ENCODE measurements at places on chromosomes 7 and 10.
A peak's percentile ranks its signal among the peaks of the same experiment; 100 is the strongest.

GRCh38 chr10:114026189-114027040 is 17.3 kb upstream of the ADRB1 start:
- DNase-seq: peak; percentile 57

DNA sequence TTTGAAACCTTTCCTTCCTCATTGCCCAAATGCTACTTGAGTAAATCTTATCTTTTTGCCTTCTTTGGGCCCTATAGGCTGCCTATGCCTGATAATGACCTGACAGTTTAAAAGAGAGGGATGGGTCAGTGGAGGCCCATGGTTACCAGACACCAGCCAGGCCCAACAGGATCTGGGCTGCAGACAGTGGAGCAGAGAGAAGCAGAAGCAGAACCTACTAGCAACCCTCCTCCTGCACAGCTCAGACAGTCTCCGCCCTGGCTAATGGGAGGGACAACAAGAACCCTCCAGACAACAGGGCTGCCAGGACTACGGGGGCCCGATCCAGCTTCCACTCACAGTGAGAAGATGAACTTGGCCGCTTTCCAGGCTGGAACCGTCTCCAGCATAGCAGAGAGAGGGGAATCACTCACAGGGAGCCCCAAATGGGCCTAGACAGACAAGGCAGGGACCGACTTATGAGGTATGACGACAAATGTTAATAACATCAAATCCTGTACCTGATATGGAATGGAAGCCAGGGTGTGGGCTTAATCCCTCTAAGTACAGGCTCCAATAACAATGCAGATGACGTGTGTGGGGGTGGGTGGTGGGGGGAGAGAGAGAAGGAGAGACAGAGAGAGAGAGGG is 31.7 kb upstream of the DGKI start:
- no peak for DNase-seq

DNA sequence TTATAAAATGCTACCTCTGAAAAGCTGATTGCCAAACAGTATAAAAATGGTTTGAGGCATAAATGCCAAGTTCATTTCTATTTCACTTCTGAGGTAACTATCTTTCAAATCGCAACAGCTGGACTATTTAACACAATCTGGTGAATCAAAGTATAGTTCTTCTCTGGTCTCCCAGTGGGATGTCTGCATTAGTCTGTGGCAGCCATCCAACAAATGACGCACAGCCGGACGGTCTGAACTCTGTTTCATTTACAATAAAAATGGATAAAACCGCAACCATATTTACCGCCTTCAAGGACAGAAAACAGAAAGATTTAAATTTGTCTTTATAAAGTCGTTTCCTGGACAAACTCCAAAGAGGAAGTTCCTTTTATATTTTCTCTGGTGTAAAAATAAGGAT is 41.9 kb downstream of the ENO4 start:
- peak; percentile 58 for DNase-seq

GRCh38 chr7:664997-665735 is 61.3 kb upstream of the DNAAF5 start:
- no peak for DNase-seq

DNA sequence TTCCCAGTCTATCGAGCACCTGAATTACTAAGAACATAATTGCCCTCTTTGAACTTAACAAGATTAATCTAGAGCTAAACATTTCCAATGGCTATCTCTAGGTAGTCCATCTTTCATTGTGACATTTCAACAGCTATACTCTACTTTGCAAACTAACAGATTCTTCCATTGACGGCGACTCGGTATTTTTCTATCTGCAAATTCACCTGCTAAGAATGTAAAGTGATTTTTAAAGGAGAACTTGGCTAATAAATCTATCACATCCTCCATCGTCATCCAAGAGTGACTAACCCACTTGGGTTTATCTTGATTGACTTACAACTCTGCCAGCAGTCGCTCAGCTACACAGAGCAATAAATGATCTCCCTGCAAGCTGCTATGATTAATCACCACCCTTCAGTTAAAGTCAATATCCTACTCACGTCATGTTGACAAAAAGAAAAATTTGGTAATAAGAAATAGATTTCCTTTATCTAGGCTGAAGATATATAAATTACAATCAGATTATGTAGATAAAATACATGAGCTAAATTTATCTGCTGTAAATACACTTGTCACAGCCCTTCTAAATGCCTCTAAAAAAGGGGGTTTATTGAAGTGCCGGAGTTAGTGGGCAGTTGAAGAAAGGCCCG is 99.5 kb downstream of the SFMBT2 start:
- no peak for DNase-seq

GRCh38 chr10:6431186-6431585 is 148.9 kb downstream of the PRKCQ start:
- no peak for DNase-seq

GRCh38 chr10:14008740-14009080 is 322.0 kb downstream of the FRMD4A start:
- DNase-seq: no peak

GRCh38 chr7:33195264-33195663 is 65.9 kb downstream of the BBS9 start:
- DNase-seq: peak; percentile 5

DNA sequence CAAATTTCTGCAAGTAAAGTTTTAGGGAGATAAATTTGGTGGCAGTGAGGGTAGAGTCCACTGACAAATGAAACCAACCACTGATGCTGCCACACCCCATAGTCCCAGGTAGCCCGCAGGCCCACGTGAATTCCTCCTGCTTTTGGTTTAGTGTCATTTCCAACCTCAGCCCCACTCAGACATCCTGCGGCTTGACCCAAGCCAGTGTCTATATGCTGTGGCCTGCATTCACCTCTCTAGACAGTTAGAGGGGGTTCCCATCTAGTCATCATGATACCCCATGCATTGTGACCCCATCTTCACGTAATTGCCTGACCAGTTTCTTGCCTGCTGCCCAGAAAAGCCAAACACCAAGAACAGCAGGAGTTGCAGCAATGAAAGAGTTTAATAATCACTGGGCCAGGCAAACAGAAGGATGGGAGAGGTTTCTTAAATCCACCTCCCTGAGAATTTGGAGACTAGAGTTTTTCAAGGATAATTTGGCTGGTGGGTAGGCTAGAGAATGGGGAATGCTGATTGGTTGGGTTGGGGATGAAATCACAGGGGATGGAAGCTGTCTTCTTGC is 332.0 kb upstream of the GALNT17 start:
- DNase-seq: no peak

- DNase-seq: no peak
Observed at GRCh38 chr10:4590807-4591206, 235.2 kb upstream of the AKR1E2 start.

GRCh38 chr10:105769248-105770184 is 1128.4 kb downstream of the SORCS3 start:
- DNase-seq: no peak

- no peak for DNase-seq
Observed at GRCh38 chr10:44895280-44895679, 15.9 kb upstream of the TMEM72 start.

DNA sequence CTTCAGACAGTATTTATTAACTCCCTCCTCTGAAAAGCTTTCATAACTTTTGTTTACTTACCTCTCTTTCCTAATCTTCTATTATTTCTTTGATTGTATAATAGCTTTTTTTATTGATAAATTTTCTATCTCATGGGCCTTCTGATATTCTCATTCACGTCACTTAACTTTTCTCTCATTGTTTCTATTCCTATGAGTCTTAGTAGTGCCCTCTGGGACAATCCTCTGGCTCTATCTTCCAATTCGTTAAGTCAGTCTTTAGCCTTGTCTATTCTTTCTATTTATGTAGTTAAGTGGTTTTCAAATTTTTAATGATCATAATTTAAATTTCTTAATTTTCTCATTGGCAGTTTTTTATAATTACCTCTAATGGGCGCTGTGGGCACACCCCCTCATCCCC is 6.4 kb upstream of the ELMO1 start:
- DNase-seq: no peak

DNA sequence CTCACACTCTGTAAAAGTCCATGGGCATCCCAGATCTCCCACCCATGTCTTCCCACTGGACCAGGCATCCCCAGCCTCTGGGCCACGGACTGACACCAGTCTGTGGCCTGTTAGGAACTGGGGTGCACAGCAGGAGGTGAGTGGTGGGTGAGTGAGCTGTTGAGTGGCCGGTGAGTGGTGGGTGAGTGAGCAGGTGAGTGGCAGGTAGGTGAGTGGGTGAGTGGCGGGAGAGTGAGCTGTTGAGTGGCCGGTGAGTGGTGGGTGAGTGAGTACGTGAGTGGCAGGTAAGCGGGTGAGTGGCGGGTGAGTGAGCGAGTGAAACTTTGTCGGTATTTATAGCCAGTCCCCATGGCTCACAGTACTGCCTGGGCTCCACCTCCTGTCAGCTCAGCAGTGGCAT is 471.2 kb downstream of the DNAJB6 start:
- no peak for DNase-seq

- DNase-seq: peak; percentile 71
Observed at GRCh38 chr10:21292763-21293517, 232.5 kb downstream of the SKIDA1 start.

DNA sequence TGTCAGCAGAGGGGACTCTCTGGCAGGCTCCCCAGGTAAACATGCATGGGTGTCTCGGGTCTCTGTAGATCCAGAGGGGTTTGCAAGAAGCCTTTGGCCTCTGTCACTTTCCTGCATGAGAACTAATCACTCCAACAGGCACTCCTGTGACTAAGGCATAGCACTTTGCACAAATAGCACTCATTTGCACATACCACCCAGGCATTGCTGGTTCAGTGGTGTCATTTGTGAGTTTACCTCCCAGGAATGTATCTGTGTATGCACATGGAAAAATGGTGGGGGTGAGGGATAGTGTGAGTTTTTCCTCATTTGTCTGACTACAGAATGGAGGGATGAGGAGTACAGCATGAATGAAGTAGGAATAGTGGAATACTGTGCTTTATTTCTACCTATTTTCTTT is 39.5 kb downstream of the CNNM1 start:
- no peak for DNase-seq

GRCh38 chr7:90311175-90311574 is 9.9 kb downstream of the FAM237B start:
- no peak for DNase-seq

DNA sequence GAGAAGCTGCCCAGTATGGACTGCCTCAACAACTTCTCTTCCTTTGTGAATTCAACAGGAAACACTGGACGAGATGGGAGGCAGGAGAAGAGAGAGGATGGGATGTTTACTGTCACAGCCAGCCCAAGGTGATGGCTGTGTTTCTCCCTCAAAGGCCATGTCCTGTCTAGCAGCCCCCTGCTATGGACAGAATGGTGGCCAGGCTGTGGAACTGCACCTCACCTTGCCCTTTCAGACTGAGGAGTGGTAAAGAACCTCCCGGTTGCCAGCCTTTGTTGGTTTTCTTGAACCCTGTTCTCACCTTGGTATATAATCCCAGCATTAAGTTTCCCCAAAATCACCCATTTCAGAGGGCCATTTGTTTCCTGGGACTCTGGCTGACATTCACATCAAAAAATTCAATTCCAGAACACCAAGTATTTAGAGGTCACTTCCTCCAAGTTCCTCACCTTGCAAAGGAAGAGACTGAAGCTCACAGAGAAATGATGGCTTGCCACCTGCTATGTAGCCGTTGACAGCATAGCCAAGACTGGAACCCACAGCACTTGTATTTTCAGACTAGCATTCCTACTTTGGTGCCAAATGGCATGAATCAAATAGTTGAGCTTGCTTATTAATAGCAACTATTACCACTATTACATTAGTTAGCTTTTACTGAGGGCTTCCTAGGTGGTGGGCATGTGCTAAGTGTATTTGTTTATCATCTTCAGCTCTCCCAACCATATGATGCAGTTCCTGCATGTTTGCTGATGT is 224.0 kb upstream of the GRB10 start:
- DNase-seq: no peak

DNA sequence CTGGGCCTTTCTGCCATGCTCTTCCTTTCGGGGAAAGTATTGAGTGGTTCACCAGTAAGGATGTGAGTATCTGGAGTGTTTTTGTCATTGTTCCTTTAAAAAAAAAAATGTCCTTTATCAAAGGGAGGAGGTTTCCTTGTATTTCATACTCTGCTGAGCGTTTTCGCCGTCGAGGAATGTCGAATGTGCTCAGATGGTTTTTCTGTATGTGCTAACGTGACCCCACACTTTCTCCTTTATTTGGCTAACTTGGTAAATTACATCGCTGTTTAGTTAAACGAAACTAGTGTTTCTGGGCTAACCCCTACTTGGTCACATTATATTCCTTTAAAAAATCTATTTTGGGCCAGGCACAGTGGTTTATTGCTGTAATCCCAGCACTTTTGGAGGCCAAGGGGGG is 45.9 kb downstream of the INPP5A start:
- no peak for DNase-seq

- no peak for DNase-seq
Observed at GRCh38 chr7:90025771-90026170, 128.5 kb upstream of the STEAP1 start.

GRCh38 chr10:12466704-12467305 is 117.5 kb downstream of the CAMK1D start:
- DNase-seq: no peak

DNA sequence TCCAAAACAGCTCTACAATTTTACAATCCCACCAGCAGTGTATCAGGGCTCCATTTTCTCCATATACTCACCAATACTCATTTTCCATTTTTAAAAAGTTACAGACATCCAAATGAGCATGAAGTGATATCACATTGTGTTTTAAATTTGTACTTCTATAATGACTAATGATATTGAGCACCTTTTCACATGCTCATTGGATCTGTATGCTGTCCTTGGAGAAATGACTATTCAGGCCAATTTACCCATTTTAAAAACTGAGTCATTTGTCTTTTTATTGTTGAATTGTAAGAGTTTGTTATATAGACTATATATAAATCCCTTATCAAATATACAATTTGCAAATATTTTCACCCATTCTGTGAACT is 162.0 kb downstream of the MAGI2 start:
- DNase-seq: no peak

DNA sequence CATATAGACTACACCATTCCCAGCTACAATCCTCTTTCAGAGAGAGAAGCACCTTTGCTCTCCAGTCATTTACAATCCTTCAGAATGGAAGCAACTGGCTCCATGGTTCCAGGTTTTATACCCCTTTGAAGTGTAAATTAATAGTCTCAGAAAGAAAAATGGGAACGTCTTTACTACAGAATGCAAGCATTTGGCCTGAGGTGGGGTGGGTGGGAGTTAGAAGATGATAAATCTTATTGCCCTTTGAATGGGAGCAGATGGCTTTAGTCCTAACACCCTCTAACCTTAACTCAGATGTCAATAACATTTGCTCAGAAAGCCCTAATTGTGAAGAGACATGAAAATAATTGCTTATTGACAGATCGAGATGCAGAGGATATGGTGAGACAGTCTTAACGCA is 84.2 kb upstream of the KCNMA1 start:
- DNase-seq: no peak

DNA sequence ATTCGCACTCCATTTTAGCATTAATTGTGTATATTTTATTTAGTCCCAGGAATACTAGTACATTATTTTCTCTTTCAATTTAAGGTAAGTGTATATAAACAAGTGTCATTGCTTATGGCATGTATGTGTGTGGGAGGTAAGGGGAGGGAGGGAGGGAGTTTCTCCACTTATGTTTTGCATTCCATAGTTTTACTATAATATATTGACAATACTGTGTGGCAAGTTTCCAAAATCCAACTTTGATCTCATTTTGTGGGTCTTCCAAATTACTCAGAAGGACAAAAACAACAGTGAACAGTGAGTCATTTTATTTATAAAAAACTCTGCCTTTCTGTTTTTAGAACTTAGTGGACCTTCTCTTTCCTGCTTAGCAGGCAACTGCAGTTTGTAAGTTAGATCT is 102.3 kb upstream of the SEMA3E start:
- DNase-seq: no peak

GRCh38 chr10:120805014-120805812 is 45.9 kb upstream of the WDR11 start:
- no peak for DNase-seq

Data from suppressor macrophage treated with lipopolysaccharide for 1 hour (primary cell).